CD4-positive, alpha-beta T cell treated with Interleukin-15 for 1 hour (primary cell): ENCODE measurements at places on chromosomes 12 and 14.
A peak's percentile ranks its signal among the peaks of the same experiment; 100 is the strongest.

DNA sequence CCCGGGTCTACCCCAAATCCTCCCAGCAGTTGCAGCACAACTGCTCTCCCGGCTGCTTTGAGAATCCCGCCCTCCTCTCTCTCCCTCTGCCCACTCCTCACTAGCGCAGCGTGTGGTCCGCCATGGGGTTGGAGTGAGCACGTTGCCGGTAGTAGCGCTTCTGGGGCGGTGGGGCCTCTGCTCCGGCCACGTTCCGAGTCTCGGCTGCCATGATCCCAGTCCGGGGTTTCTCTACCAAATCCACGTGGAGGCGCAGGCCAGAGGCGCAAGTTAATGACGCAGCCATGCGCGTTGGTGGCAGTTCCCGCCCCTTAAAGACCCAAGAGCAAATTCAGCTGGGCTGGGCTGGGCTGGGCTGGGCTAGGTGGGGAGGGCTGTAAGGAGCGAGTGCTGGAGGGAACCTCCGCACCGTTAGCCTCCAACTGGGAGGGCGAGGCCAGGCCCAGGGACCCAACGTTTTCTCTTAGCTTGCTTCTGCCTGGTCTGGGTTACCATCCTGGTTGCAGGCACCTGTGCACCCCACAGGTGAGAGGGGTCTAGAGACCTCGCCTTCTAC, at the start of gene METTL1:
Gene METTL1 (minus strand): TSS at position 233 of the 556 bp plus-strand sequence. CDS start 22 bp downstream, at position 211.
- DNase-seq, result peak; percentile 90

GRCh38 chr12:83807871-83808270, 1104.7 kb downstream of the SLC6A15 start:
- DNase-seq, result no peak

DNA sequence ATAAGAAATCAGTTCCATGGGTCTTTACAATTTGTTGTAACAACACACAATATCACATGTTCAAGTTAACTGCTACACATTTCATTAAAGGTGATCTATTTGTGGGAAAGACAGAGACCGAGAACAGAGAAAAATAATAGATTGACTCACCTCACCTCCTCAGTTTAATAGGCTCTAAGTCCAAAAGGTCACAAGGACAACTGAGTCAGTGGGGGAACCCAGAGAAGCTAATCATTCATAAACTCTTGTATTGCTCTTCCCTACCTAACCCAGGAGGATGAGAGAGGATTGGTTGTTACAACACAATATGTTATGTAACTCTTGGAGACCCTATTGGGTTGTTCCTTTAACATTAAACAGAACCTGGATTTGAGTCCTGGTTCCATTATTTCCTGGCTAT, 72.2 kb upstream of the CRY1 start:
- DNase-seq, result no peak

DNA sequence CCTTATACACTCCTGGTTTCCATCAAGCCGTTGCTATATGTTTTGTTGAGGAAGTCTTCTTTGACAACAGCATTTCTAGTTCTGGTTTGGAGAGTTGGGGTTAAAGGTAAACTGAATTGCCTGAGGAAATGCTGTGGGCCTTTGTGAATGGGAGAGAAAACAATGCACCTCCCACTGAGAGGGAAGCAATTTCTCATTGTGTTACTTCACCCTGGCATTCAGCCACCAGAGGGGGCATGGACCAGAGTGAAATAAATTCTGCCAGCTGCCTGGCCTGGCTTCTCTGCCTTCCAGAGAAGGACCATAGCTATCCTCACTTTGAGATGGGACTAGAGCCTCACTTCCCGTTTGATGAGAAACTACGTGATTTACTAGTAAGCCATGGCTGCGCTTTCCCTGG, 475.3 kb downstream of the EGLN3 start:
- DNase-seq, result no peak

DNA sequence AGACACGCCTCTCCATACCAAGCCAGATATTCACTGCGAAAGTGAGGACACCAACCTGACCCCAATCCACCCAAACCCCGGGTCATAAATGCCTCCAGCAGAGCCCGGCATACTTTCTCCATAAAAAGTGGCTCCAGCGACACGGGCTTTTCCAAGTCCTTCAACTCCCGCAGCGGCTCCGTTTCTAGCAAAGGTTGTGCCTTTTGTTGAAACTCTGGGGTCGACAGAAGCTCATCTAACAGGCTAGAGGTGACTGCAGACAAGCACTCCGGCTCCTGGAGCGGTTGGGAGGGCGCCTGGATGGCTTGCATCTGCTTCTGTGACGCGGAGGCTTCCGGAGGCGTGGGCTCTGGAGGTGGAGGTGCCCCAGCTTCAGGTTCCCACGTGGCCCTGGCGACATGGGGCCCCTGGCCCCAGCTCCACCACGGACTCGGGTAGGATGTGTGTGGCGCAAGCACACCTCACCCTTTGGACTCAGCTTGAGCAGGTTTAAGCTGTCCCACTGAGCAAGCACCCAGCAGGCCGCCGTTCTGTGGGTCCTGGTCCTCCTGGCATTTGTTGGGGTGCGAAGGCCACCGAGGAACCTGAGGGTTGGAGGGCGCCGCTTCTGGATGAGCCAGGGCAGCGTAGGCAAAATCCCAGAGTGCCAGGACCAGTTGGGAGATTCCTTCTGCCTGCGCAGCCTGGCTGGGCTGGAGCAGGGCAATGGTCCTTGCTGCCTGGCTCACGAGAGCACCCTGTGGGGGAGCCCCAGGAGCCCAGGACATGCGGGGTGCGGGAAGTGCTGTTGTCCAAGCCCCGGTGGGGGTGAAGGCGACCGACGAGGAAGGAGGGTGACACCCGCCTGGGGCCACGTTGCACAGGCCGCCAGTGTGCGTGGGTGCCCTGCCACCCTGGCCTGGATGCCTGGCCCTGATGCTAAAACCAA, 186.3 kb downstream of the ALG10 start:
- no peak for DNase-seq

GRCh38 chr12:93622485-93622884, 50.0 kb downstream of the SOCS2 start:
- no peak for DNase-seq

DNA sequence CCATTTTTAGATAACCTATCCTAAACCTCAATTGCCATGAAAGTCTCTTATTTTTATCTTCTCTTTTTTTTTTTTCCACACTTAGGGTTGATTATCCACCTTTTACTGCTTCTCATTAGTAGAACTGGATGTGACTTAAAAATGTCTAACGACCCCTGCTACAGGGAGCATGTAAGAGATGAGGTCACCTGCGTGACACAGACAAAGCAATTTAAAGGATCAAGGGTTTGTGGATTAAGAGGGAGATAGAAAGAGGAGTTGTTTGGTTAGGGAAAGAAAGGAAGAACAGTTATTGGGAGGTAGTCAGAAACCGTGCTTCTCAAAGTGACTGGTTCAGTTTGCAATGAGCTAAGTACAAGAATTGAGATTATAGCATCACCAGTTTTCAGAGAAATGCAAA, 239.1 kb downstream of the ALX1 start:
- DNase-seq, result no peak

GRCh38 chr14:103385929-103386712, 906 bp downstream of the MARK3 start:
- peak; percentile 30 for DNase-seq
